ENCODE measurements at places on chromosomes 11 and 22.

DNA sequence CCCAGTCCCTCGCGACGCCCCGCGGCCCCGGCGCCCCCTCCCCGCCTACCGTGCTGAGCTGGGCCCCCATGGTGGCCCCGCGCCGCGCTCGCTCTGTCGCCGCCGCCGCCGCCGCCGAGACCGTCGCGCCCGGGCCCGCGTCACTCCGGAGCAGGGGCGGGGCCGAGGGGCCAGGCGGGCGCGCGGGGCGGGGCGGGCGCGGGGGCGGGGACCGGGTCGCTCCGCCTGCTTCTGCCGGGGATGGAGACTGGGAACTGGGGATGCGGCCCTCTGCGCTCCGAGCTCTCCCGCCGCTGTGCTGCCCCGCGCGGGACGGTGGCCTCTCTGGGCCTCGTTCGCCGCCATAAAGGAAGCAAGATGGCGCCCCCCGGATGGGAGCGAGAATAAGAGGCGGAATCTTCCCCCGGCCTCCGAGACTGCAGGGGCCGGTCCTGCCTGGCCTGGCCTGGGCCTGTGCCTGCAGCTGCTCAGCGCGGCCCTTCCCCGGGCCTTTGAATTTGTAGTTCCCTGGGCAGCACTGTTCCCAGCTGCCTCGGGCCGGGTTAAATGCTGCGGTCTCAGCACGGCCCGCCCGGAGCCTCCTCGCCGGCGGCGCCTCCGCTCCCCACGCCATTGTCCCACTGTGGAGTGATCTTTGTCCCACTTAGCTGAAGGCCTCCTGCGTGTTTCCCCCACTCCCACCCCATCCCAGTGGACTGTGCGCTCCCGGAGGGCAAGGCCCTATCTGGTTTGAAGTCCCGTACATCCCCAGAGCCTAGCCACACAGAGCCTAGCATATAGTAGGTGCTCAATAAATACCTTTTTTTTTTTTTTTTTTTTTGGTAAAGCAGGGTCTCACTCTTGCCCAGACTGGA, at the start of gene CYB5R3:
Gene CYB5R3, minus strand, starts transcription at position 147 of the 854 bp plus-strand sequence. Its CDS starts 77 bp downstream, at position 70.
- peak; percentile 98 for DNase-seq

DNA sequence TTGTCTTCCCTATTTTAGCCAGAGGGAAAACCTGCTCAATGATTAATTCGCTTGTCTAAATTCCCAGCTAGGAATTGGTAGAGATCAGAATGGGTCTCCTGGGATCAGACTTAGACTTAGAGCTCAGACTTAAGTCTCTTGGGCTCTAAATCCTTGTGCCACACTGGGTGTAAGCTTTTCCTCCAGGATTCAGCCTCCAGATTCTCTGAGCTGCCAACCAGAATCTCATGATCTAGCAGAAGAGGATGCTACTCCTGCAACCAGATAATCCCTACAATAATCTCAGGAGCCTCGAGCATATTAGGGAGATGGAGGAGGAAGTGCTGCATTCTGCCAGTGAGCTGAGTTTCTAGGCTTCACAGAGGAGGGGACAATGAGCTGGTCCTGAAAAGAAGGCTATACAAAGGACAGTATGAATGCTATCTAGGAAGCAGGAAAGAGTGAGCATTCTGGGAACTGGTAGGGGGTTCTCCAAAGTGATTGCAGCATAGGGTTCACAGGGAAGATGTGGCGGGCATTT, 211.6 kb upstream of the SESN3 start:
- no peak for DNase-seq

DNA sequence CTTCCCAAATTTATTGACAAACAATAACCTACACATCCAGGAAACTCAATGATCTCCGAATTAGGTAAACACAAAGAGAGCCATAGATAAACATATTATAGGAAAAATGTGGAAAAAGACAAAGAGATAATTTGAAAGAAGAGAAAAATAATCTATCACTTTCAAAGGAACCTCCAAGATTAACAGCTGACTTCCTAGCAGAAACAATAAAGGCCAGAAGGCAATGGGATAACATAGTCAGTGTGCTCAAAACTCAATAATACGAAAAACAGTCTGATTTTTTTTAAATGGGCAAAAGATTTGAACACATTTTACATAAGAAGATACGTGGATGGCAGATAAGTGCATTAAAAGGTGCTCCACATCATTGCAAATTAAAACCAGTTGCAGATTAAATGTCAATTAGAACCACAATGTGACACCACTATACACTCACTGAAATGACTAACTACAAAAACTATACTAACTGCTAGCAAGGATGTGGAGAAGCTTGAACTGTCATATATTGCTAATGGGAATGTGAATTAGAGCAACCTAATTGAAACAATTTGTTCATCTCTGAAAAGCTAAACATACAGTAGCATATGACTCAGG, 300.4 kb downstream of the TMEM135 start:
- no peak for DNase-seq

GRCh38 chr22:18113680-18114394, 3.2 kb downstream of the TUBA8 start:
- DNase-seq = no peak

GRCh38 chr22:18091916-18092526, 14.2 kb downstream of the PEX26 start:
- peak; percentile 82 for DNase-seq

DNA sequence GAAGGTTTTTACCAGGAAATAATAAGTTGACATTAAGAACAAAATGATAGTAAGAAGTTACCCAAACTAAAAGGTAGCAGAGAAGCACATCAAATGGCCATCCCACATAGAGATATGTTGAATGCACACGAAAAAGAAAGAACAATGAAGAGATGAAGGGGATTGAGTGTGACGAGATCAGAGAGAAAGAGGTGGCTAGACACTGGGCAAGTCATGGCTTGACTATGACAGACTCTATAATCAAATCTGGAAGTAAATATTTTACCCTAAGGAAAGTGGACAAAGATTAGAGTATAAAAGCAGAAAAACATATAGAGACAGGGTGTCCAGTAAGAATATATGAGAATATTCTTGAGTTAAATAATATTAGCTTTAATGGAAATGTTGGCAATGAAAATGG, 31.4 kb downstream of the CASP12 start:
- DNase-seq = no peak

GRCh38 chr11:57787006-57787604, 25.5 kb downstream of the CTNND1 start:
- DNase-seq = no peak

- DNase-seq = peak; percentile 21
These were observed at the start of gene SLC17A6 for GRCh38 chr11:22337596-22338485. Gene SLC17A6 (plus strand): TSS chr11:22338381. CDS start chr11:22338534, 153 bp downstream.

DNA sequence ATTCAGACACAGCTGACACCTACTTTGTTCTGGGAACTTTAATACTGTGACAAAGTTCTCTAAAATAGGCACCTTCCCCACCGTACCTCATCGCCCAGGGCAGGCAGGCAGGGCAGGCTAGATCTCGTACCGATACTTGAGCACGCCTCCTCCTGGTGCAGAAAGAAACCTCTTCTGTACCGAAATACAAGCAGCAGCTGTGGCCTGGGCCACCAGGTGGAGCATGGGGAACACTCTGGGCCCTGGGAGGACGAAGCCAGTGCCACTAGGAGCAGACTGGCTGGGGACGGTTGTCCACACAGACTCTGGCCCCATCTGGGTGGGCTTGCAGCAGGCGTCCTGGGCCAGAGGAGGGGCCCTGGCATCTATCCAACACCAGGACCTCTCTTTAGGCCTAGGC, 12.8 kb downstream of the PMM1 start:
- no peak for DNase-seq

GRCh38 chr11:24253237-24253760, 243.6 kb upstream of the LUZP2 start:
- no peak for DNase-seq

DNA sequence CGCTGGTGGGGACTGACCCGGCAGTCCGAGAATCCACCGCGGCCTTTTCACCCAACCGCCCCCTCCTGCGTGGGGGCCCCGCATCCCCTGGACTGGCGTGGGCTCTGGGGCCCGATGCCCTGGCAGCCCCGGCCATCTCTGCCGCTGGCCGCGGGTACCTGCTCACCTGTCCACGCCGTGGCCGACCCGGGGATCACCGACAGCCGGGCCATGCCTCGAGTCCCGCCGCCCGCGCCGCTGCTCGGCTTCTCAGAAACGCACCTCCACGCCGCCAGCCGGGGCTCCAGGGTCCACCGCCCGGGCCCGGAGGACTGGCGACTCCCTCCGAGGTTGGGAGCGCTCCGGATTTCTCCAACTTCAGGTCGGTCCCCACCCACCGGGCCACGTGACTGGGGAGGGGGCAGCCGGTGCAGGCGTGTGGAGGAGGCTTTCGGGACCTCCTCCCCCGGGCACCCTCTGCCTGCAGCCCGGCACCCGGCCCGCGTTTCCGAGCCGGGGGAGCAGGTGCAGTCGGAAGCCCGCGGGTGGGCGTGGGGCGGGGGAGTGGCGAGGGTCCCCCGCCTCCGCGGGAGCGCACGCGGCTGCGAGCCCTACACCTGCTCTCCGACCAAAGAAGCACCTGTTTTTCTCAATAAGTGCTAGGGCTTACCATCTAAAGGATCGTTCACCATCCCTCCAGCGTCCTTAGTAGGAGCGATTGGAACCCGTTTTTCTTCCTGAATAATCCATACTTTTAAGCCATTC, 554 bp upstream of the NRIP3 start:
- no peak for DNase-seq

DNA sequence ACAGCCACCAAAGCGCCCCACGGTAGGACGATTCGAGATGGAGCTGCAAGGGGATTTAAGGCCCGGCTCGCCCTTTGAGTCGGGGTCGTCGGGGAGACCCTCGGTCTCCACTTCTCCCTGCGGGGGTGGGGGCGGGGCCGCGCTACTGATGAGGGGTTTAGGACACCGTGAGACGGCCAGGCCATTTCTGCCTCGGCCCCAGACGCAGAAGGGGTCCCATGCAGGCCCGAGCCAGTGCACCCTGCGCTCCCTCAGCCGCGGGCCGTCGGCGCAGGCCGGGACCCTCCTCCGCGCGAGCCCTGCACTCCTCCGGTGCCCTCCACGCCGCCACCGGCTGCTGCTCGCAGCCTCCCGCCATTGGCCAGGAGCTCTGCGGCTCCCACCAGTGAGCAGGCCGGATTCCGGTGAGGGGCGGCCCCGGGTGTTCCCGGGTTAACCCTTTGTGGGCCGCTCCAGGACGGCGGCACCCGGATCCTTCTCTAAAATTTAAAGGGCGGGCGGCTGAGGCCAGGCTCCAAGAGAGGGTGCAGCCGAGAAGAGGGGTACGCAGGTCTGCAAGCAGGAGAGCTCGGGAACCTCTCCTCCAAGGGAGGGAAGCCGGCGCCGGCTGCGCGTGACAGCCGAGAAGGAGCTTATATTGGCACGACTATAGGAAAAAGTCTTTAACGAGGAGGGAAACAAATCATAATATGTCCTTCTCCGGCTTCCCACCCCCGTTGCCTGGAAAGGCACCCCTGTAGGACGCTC, 18.0 kb downstream of the CREB3L1 start:
- peak; percentile 94 for DNase-seq

- DNase-seq = no peak
These were observed 50.0 kb downstream of the FAM168A start for GRCh38 chr11:73547706-73548595.

DNA sequence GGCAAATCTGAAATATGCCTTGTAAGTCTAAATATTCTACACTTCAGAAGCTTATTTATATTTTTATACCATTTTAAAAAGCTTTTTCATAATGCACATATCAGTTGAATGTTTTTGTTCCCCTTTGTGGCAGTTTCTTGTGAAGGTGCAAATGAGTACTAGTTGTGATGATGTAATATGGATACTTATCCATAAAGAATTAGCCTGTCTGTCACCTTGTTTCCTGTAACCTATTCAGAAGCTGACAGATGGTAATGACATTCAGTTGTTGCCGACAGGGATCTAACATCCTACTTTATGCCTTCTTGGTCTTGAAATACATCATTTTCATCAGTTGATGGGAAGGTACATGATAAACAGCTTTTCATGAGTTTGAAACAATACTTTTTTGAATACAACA, 2.9 kb downstream of the QSER1 start:
- no peak for DNase-seq

GRCh38 chr22:49825436-49825835, 2.2 kb downstream of the BRD1 start:
- DNase-seq = peak; percentile 62

- peak; percentile 74 for DNase-seq
These were observed 18.5 kb downstream of the NF2 start for GRCh38 chr22:29621761-29622526.

- DNase-seq = no peak
These were observed 20.4 kb upstream of the MYEOV start for GRCh38 chr11:69273571-69273970.

- no peak for DNase-seq
These were observed 87.3 kb upstream of the FGF3 start for GRCh38 chr11:69906453-69906907.

DNA sequence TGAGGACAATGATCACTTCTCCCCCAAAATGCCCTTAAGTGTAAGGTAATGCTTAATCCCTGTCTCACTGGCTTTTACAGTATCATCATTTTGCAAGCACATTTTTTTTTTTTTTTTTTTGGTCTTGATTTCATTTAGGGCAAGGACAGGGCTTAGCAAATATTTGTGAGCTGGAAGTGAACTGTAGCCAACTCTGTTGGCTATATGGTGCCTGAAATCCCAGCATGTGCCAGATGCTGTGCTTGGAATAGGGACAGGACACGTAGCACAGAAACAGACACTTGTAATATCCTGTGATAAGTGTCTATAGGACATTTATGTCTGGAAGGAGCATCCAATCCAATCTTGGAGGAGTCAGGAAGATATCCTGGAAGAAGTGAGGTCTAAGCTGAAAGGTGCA, 198.3 kb downstream of the NAV2 start:
- no peak for DNase-seq

DNA sequence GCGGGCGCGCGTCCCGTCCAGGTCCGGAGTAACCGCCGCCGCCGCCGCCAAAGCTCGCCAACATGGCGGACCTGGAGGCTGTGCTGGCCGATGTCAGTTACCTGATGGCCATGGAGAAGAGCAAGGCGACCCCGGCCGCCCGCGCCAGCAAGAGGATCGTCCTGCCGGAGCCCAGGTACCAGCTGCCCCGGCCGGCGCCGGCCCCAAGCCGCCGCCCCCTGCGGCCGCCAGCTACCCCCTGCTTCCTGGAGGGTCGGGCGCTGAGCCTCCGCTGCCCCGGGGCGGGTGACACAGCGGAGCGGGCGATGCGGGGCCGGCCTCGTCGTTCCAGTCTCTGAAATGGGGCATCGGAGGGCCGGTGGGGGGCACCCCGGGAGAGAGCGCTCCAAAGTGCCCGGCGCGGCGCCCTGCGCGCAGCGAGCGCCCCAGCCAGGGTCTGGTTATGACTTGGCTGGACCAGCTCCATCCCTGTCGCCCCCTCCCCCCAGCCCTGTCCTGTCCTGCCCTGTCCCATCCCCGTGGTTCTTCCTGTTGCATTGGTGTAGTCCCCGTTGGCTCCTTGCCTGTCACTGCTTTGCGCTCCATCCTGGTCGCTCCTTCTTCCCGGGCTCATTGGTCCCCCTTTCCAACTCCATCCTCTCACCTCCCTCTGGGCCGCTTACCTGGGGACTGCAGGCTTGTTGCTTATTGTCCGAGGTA, 653 bp downstream of the GRK3 start:
- no peak for DNase-seq

Data from GM03348 (cell line).